ENCODE measurements at places on chromosomes 1 and 21.

- DNase-seq: no peak
These were observed 128.4 kb upstream of the CAMK1G start for GRCh38 chr1:209455145-209455544.

GRCh38 chr1:31793086-31793485 lies 22.7 kb downstream of the SPOCD1 start:
- no peak for DNase-seq

DNA sequence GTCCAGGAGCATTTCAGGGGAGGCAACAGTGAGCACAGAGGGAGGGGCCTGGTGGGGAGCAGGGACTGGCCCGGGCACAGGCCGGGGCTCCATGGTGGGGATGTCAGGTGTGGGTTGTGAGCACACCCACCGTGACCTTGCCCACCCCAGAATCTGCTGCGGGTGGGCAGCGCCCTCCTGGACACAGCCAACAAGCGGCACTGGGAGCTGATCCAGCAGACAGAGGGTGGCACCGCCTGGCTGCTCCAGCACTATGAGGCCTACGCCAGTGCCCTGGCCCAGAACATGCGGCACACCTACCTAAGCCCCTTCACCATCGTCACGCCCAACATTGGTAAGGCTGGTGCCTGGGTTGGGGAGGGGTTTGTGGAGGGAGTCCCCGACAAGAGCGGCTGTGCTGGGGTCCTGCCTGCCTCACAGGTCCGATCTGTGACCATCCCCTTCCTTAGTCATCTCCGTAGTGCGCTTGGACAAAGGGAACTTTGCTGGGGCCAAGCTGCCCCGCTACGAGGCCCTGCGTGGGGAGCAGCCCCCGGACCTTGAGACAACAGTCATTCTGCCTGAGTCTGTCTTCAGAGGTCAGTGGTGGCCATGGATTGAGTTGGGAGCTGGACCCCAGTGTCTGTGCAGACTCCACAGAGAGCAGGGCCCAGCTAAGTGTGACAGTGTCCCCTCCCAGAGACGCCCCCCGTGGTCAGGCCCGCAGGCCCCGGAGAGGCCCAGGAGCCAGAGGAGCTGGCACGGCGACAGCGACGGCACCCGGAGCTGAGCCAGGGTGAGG lies 14.3 kb downstream of the PSRC1 start:
- no peak for DNase-seq

DNA sequence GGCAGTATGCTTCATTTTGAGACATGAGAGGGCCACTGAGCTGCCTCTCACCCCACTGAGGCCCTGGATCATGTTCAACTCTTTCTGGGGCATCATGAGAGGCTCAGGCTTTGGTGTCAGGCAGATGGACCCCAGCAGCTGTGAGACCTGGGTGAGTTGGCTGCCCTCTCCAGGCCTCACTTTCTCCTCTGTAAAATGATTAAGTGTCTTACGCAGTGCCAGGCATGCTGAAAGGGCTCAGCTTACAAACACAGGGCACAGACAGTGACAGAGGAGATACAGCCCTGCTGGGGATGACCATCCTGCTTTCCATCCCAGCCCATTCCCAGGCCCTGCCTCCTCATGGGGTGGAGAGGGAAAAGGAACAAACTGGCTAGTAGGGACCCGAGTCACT lies 387.4 kb downstream of the MATN1 start:
- no peak for DNase-seq

DNA sequence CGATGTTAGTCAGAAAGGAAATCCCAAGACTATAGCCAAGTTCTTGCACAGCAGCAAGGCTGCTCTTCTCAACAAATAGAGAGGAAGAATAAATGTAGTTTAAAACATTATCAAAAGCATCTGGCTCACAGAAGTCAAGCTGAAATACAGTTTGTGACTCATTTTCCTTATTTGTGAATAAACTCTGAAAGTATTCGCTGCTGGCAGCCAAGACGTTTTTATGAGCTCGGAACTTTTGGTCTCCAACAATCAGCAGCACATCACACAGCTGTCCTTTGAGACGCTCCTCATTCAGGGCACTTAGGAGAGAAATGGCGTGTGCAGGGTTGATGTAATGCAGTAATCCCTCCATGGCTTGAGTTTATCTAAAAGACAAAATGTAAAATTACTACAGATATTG lies 16.4 kb downstream of the ZBTB21 start:
- peak; percentile 71 for DNase-seq

DNA sequence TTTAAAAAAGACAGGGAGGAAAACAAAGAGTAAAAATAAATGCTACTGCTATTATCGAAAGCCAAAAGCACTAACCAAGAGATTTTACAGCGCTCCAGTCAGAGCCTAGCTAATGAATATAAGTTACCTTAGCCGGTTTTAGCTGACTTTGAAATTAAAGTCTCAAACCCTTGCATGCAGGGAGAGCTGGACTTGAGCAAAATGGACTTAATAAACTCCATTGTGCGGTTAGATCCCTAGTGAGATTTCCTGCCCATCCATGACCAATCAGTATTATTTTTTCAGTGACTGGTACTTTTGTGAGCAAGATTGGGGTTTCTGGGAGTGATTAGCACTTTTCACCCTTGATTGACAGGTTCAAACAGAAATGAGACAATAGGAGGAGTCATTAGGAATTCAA lies 333.4 kb upstream of the ADGRL2 start:
- DNase-seq: no peak

DNA sequence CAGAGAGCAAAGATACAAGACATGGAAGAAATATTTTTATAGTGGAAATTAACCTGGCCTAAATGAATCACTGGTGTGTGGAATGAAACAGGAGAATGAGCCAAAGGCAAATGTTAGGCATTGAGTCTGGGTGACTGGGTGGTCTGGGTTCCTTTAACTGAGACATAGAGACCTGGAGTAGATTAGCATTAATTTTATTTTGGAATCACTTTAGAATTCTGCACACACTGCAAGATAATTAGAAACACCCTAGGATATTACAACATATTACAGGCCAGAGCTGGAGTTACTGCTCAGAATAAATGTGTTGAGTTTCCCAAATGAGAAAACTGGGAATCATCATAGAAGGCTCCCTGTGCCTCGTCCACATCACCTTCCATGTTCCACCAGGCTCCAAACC lies 85.5 kb downstream of the PLPPR5 start:
- no peak for DNase-seq

- no peak for DNase-seq
These were observed 62.2 kb downstream of the GORAB start for GRCh38 chr1:170594066-170594626.

- no peak for DNase-seq
These were observed 652 bp downstream of the ARL8A start for GRCh38 chr1:202143768-202144401.

- peak; percentile 60 for DNase-seq
These were observed 215.2 kb downstream of the DISC1 start for GRCh38 chr1:231841616-231842344.

- DNase-seq: no peak
These were observed 378.1 kb downstream of the LMO4 start for GRCh38 chr1:87706779-87707228.
